Activated CD4-positive, alpha-beta T cell treated with anti-CD3 and anti-CD28 coated beads, Interleukin-2, amount 50 U/mL, for 4 hours (primary cell): ENCODE measurements at places on chromosomes 7 and 10.

GRCh38 chr7:86978808-86979506 is 80.5 kb downstream of the ELAPOR2 start:
- no peak for DNase-seq

DNA sequence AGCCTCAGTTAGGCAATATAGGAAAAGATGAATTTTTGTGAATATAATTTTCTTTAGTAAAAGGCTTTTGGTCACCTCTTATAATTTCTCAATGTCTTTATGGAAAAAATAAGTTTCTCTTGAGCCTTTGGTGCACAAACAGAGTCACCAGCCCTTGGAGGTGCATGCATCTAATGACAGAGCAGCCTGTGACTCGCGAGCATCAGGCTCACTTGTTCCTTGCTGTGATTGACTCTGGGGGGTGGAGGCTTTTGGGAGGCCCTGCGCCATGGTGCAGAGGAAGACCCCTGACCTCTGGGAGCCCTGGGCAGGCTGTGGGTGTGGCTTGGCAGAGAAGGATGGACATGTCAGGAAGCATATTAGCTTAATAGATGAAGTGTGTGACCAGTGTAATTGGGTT is 60.2 kb downstream of the FIGNL1 start:
- DNase-seq, result peak; percentile 55

DNA sequence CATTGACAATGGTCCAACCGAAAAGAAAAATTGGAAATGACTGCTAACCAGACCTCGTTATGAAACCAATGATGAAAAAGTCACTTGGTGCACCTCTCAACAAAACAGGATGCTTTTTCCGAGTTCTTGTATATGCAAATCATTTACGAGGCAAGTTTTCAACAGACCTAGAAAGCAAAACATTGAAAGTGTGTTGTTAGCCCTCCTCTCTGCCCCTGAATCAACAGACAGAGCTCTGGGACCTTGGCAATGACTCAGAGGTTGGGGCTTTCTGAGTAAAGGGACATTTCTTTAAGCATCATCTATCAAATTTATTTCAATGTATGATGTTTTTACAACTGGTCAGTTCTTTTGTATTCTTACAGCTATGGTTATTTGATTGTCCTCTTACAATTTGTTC is 16.3 kb upstream of the DKK1 start:
- no peak for DNase-seq

DNA sequence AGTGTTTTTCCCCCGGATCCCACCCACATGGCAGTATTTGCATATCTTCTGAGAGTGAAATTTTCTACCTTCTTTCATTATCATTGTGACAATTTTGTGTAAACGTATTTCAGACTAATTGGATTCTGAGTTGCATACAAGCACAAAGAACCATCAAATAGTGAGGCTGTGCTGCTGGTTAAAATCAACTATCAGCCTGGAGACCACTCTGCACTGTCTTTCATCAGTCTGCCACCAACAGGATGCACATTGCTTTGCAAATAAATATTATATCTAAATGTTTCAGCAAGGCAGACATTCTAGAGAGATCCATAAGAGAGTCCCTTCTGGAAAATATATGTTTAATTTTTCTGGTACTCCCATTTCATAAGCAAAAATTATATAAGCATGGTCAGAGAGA is 851.8 kb downstream of the XPNPEP1 start:
- no peak for DNase-seq

- DNase-seq, result no peak
Measured at GRCh38 chr7:63067897-63068585, 930.6 kb upstream of the ZNF722 start.

DNA sequence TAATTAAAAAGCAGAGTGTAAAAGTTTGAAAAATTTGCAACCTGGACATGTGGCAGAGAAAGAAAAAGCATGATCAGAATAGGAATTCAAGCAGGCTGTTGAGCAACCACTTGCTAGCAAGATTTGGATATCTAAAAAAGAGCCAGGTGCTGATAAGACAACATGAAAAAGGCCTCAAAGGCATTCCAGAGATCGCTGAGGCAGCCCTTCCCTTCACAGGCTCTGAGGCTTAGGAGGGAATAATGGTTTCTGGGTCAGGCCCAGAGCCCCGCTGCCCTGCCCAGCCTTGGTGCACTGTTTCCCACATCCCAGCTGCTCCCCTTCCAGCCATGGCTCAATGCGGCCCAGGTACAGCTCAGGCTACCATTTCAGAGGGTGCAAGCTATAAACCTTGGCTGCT is 64.1 kb upstream of the EEPD1 start:
- no peak for DNase-seq

DNA sequence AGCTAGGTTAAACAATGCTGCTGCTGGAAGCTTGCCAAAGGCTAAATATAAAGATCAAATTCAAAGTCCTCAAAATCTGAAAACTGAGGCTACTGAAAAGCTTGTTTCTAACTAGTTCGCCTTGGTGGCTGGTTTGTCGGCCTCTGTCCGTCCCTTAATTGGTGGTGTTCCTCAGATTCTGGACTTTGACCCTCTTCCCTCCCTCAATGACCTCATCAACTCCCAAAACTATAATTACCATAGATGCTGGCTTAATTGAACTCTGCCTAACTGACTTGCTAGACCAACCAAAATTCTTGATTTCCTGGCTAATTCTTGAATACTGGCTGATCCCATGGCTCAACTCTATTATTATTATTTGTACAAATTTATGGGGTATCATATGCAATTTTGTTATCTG is 15.6 kb downstream of the ARHGAP21 start:
- no peak for DNase-seq

- no peak for DNase-seq
Measured at GRCh38 chr10:110576220-110576619, 8.7 kb downstream of the SMC3 start.

GRCh38 chr7:106254525-106255116 is 30.2 kb downstream of the NAMPT start:
- no peak for DNase-seq

DNA sequence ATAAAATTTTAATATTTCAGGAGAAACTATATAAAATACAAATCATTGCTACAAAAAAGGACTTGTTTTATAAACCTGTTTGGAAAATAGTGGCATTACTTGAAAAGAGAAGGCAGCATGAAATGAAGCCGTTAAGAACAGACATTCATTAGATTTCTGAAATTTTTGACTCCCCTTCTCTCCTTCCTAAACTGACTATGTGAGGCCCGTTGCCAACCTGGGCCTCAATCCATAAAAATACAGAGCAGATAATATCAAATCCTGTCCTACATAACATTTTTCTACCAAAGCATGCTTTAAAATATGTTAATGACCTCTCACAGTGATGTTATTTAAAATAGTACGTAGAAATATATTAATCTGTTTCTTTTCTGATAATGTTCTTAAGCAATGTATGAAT is 34.5 kb upstream of the ING3 start:
- DNase-seq, result no peak

- DNase-seq, result no peak
Measured at GRCh38 chr10:133189726-133190125, 29.7 kb downstream of the KNDC1 start.
